NCI-H510A treated with DMSO at 0.1 percent for 48 hours (cell line): ENCODE measurements at places on chromosomes 1 and 21.

- no peak for DNase-seq
Measured at GRCh38 chr1:180525715-180526039, 23.3 kb upstream of the ACBD6 start.

- no peak for DNase-seq
Measured at GRCh38 chr1:101069158-101069557, 43.6 kb upstream of the DPH5 start.

GRCh38 chr1:181765451-181766026, 282.2 kb downstream of the CACNA1E start:
- no peak for DNase-seq

DNA sequence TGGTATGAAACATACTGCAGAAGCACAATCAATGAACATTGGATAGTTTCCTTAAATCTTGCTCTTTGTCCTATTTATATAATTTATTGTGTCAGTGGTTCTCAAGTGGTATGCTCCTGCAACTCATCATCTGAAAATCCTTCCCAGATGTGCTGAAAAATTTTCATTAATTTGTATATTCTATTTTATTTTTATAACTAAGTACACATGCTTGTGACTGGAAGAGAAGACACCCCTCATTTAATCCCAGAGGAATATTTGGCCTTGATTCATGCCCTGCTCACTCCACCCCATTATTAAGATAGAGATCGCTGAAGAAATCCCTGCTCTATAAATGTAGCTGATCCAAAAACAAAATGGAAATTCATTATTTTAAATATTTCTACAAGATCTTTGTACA, 870.5 kb upstream of the CXADR start:
- no peak for DNase-seq
